M059J (cell line): ENCODE measurements at places on chromosomes 12 and 14.

DNA sequence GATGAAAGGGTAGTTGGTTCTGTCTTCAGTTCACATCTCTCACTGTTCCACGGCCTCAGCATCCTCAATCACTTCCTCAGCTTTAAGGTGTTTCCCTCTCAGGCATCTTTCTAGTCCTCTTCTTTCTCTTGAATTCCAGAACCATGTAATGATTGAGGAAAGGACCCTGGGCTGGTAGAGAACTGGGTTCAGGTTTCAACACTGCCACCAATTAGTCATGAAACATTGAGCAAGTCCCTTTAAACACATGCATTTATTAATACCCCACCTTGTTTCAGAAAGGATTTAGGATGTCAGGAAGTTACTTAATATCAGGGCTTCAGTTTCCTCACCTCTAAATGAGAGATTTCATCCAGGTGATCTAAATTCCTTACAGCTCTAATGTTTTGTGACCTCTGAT is 7.2 kb downstream of the DMAC2L start:
- DNase-seq, result peak; percentile 25

DNA sequence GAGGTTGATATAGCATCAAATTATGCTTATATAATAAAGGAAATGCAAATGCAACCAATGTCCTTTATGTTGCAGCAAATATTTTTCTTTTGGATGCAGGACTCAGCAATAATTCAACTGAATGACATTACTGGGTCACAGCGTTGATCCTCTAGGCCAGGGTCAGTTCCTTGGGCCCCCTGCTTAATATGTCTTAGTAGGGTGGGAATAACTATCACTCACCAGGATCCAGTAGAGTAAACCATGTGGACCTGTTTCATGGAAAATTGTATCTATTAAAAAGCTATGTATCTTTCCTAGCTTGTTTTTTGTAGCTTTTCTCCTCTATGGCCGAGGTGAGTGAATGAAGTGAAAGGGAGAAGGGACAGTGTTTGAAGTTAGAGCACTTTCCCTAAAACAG is 161.5 kb upstream of the SSTR1 start:
- no peak for DNase-seq

GRCh38 chr12:115820656-115821055 is 456.8 kb downstream of the MED13L start:
- peak; percentile 24 for DNase-seq

- no peak for DNase-seq
These were observed 6.0 kb downstream of the SPTB start for GRCh38 chr14:64873506-64874219.

DNA sequence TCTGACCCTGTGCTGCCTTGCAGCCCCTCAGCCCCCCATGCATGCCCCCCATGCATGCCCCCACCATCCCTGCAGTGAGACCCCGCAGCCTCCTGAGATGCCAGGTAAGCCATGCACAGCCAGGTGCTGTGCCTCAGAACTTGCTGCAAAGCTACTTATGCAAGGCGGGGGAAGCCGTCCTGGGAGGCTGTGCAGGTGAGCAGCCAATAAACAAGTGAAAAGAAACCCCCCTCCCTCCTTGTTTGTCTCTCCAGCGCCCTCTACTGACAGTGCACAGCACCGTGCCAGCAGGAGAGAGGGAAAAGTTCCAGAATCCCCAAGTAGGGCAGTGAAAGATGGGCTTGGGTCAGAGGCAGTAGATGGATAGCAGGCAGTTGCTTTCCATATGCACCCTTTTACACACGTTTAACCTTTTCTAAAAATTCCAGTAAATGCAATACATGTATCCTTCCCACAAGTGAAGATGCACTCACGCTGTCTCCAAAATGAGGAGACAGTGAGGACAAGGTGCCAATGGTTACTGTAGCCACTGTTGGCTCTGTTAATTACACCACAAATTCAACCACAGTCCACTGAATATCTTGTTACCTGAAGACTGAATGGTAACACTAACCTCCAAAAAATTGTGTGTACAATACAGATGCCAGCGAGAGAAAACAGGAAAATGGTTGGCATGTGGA is 18.0 kb downstream of the TNFAIP2 start:
- peak; percentile 44 for DNase-seq

DNA sequence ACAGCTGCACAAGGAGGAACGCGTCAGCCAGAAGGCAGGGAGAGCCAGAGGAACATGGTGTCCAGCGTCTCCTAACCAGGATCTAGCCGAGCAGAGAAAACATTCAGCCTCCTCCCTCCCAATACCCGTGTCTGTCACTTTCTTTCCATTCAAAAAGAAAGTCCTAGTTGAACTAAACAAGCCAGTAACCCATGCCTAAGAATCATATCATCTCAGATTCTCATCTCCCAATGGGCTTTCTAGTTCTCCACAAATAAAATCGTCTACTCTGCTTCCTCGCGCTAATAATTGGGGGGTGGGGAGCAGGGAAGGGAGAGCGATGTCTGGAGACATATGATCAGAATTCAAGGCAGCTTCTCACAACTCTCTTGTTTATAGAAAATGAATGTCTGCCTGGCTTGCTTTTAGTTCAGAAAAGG is 7.4 kb downstream of the NKX2-1 start:
- DNase-seq, result no peak

- no peak for DNase-seq
These were observed 9.3 kb downstream of the EIF5 start for GRCh38 chr14:103343164-103343879.

DNA sequence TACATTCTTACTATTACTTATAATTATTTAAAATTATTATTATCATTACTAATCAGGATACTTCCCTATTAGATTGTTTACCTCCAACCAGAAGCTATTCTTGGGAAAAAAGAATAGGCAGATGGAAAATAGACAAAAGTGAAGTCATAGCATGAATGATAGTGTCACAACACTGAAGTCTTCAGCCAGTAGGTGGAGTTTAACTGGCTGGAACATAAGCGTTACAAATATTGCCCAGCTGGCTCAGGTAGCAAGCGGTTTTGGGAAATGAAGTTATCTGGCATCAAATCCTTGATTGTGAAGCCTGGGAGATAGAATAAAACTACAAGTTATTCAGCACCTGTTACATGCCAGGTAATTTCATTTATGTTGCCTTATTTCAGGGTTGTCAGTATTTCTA is 762.9 kb downstream of the C12orf50 start:
- DNase-seq, result peak; percentile 10

DNA sequence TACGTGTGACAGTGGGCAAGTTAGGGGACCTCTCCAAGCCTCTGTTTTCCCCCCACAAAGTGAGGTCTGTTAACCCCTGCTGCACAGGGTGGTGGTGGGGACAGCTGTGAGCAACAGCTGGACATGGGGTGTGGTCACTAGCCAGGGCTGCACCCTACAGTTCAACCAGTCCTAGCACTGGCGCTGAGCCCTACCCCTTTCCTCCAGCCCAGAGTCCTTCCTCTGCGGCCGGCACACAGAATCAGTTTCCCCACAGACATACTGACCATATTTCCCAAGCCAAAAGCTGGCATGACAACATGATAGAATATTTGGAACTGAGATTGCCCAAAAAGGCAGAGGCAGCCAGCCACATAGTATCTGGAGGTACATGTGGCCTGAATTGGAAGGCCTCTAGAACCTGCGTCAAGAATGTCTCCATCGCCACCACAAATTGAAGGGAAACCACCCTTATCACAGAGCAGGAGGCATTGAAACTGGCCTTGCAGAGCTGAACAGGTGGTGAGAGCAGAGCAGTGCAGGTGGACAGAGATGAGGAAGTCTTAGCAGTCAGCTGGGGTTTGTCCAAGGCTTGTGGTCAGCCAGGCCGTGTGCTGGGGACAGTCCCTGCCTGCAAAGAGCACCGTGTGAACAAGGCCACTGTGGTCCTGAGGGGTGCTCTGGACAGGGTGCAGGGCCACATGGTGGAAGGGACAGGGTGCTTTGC is 21.2 kb downstream of the DEGS2 start:
- DNase-seq, result no peak

- no peak for DNase-seq
These were observed 9.2 kb upstream of the ADCK1 start for GRCh38 chr14:77790566-77791224.

DNA sequence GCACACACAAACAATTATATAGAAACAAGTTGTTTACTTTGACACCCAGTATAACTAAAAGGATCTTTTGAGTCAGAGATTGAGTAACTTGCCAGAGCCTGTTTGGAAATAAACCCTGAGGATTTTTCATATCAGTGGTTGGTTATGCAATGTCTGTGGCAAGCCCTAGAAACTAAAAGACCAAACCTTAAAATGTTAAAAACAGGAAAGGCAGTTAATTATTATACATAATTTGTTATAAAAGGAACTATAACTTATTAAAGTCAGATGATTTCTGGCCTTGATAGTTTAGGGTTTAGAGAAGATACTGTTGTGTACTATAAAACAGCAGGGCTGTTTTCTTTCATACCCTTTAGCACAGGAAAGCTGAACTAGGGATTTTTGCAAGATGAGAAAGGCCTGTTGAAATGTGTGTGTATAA is 44.1 kb downstream of the PSEN1 start:
- peak; percentile 60 for DNase-seq

DNA sequence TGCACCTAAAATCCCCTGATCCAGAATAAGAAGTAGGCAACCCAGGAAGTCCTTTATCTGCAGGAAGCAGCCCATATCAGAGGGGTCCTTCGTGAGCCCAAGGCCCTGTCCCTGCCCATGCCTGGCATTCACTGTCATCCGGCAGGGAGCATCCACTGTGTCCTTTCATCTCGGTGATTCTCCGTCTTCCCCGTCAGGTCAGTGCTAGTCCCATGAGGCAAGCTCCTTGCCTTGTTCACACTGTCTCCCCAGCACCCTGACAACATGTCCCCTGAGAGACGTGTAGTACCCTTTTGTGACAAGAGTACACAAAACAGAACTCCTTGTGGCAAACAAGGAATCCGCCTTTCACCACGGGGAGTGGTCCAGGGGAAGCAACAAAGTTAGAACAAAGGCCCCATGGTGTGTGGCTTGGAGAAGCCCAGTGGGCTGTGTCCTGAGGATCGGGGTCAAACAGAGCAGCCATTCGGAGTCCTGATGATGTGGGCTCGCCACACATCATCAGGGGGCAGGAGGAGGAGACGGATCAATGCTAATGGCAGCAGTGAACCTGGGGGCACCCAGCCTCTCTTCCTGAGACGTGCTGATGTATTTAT is 112.1 kb downstream of the DICER1 start:
- DNase-seq, result no peak

DNA sequence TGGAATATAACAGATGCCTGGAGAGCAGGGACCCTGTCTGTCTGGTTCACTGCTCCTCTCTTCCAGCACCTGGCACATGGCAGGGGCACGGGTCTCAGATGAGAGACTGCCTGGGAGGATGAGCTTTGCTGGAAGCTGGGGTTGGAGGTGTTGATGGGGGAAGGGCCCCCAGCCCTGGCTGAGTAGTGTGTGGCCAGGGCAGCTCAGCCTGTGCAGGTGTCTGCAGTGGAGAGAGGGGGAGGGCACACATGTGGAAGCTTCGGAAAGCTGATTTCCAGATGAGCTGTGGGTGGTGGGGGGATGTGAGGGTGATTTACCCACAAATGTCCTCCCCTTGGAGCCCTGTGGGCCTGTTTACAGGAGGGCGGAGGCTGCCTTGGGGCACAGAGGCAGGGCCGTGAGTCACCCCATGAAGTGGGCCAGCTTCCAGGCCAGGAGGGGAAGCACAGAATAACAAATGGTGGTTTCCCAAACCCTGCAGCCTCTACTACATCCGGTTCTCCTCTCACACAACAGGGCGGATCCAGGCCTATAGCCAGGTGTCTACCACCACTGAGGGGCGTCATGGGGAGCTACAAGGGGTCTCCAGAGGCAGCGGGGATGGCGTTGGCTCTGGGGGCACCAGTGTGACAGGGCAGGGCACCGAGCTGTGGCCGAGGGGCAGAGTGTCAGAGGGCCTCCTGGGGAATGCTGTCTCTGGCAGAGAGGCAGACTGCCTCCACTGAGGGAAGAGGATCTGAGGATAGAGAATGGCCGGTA is 11.0 kb downstream of the KRT7 start:
- peak; percentile 96 for DNase-seq

DNA sequence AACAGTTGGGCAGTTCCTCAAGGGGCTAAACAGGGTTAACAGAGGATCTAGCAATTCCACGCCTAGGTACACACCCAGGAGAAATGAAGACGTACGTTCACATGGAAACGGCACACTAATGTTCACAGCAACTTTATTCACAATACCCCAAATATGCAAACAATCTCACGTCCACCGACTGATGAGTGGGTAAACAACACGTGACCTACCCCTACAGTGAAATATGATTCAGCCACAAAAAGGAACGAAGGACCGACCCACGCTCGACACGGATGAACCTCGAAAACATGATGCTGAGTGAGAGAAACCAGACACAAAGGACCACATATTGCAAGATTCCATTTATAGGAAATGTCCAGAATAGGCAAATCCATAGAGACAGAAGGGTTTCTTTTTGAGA is 112.7 kb downstream of the NCOR2 start:
- no peak for DNase-seq

GRCh38 chr12:77816196-77816595 is 14.5 kb upstream of the NAV3 start:
- no peak for DNase-seq

- DNase-seq, result no peak
These were observed 11.6 kb upstream of the KIF26A start for GRCh38 chr14:104126753-104127152.

DNA sequence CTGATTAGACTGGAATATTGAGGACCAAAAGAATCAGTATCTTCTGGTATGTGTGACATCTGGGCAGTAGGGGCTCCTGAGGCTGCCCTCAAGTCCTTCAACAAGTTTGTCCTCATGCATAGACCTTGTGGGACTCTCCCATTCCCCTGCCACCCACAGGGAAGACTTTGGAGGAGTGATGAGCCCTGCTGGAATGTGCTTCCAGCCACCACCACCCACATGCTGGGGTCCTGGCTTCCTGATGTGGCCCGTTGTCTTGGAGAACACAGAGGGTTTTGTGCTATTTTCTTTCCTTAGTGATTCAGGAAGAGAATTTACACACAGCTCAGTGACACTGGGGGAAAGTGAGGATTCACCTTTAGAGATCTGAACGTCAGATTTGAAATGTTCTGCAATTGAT is 29.2 kb upstream of the SEL1L start:
- no peak for DNase-seq

DNA sequence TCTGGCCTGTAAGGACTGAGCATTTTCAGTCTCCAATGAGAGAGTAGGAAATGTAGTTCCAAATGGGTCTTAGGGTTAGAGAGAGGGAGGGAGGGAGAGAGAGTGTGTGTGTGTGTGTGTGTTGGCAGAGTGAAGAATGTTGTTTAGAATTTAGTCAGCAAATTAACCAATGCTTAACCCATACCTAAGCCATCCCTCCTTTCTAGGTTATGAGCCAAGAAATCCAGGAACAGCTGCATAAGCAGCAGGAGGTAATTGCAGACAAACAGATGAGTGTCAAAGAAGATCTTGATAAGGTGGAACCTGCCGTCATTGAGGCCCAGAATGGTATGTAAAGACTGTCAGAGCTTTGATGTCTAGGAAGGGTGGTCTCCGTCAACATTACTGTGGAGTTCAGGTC is 56.9 kb downstream of the HSP90AA1 start:
- DNase-seq, result peak; percentile 4
